ENCODE measurements at places on chromosomes 5 and 9.

DNA sequence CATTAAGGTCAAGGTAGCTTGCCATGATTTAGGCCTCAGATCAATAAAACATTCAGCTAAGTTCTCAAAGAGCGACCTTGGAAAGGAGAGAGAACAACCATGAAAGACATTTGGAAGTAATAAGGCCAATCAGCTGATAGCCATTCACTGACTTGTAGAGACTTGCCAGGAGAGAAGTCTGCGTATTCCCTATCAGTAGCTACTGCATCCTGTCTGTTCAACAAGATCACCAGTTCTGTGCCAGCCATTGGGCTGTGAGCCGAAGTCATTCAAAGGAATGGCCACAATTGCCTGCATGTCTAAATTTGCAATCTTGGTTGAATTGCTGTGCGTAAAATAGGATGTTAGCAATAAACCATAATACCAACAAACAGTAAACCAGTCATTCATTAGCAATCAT lies 219.8 kb downstream of the FBXL7 start:
- DNase-seq, result no peak
- no peak overlapping the region for H3K27ac ChIP-seq
- no peak overlapping the region for H3K4me3 ChIP-seq

- peaks cover 47% of the 10 kb centered on the region for H3K4me1 ChIP-seq
- H3K36me3 ChIP-seq, result peaks cover 8% of the 10 kb centered on the region
- no peaks in the 10 kb centered on the region for H3K27me3 ChIP-seq
- H3K4me3 ChIP-seq, result peak overlapping the region; percentile 71
- peak overlapping the region; percentile 97 for H3K27ac ChIP-seq
- peak; percentile 86 for DNase-seq
These were observed 84.4 kb upstream of the SPIN1 start for GRCh38 chr9:88303721-88304451.

GRCh38 chr9:106575823-106576222 lies 287.1 kb upstream of the ZNF462 start:
- DNase-seq, result no peak
- no peaks in the 10 kb centered on the region for H3K4me1 ChIP-seq
- H3K4me3 ChIP-seq, result no peak overlapping the region

DNA sequence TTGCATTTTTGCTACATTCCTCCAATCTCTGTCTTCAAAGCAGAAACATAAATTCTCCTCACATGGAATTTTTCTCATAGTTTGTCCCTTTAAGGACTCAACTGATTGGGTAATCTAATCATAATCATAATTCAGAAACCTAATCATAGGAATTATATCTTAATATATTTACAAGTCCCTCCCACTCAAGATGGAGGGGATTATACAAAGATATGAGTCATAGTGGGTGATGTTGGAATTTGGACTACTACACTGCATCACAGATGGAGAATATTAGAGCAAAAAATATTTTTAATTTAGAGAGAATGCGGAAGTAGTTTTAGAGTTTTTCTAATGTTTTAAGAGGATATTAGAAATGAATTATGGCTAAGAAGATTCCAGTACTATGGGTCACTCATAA lies 1034.0 kb downstream of the DTWD2 start:
- H3K36me3 ChIP-seq, result no peaks in the 10 kb centered on the region
- no peak overlapping the region for H3K4me3 ChIP-seq
- H3K27ac ChIP-seq, result no peak overlapping the region
- H3K4me1 ChIP-seq, result no peaks in the 10 kb centered on the region

- no peaks in the 10 kb centered on the region for H3K27me3 ChIP-seq
- H3K4me1 ChIP-seq, result peaks cover 11% of the 10 kb centered on the region
- H3K36me3 ChIP-seq, result peaks cover 9% of the 10 kb centered on the region
- H3K4me3 ChIP-seq, result no peak overlapping the region
- no peak for DNase-seq
- H3K27ac ChIP-seq, result no peak overlapping the region
These were observed 13.9 kb downstream of the PCDH12 start for GRCh38 chr5:141944076-141944475.

DNA sequence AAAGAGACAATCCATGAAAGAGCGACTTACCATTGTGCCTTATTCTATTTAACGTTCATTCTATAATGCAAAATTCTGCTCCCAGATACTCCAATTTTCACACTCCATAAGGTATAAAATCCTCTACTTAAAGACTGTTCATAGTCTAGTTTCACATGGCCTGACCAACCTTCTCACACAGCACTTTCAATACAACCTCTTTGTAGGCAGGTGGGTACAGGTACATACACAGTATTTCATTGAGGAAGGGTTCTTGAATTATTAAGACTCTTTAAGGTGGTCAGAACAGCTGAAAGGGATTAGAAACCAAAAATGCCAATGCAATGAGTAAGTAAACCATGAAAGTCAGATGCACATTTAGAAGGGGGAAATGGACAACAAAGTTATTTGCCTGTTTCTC lies 352.0 kb downstream of the PARP8 start:
- H3K27me3 ChIP-seq, result no peaks in the 10 kb centered on the region
- no peak overlapping the region for H3K27ac ChIP-seq
- no peaks in the 10 kb centered on the region for H3K4me1 ChIP-seq
- no peak for DNase-seq
- H3K36me3 ChIP-seq, result no peaks in the 10 kb centered on the region
- H3K4me3 ChIP-seq, result no peak overlapping the region

DNA sequence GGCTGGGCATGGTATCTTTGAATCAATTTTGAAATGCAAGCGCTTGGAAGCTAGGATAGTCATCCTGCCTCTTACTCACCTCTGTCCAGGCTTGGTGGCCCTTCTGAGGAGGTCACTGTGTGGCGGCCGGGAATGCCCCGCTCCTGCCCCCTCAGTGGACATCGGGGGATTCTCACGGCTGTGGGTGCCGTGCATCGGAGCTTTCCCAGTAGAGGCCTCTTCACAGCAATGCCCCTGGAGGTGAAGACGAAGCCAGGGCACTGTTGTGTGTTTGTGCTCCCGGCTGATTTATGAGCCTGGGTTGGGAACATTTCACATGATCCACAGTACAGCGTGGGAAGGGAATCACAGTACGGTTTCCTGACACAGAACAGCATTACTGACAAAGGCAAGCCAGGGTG lies 147.5 kb downstream of the NXNL2 start:
- H3K4me3 ChIP-seq, result no peak overlapping the region
- H3K4me1 ChIP-seq, result no peaks in the 10 kb centered on the region

DNA sequence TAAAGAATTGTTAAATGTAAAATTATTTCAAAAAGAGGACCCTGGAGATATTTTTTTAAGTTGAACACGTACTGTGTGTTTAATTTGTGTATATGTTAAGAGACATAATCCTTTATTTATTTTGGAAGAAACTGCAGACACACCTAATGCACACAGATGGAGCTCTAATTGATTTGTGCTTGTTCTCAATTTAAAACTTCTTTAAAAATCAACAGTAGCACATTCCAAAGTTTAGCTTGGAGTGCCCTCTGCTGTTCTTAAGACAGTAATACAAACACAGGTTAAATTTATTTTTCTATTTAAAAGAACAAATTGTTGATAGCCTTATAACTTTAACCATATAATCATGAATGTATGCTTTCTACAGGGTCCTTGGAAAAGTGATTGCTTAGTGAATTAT lies 277.6 kb upstream of the ADAMTS16 start:
- no peak overlapping the region for H3K27ac ChIP-seq
- no peak for DNase-seq
- no peaks in the 10 kb centered on the region for H3K27me3 ChIP-seq
- no peaks in the 10 kb centered on the region for H3K4me1 ChIP-seq
- no peaks in the 10 kb centered on the region for H3K36me3 ChIP-seq

- H3K36me3 ChIP-seq, result no peaks in the 10 kb centered on the region
- no peaks in the 10 kb centered on the region for H3K4me1 ChIP-seq
- H3K27ac ChIP-seq, result no peak overlapping the region
- no peak for DNase-seq
These were observed 51.6 kb upstream of the LIFR start for GRCh38 chr5:38607930-38608564.

DNA sequence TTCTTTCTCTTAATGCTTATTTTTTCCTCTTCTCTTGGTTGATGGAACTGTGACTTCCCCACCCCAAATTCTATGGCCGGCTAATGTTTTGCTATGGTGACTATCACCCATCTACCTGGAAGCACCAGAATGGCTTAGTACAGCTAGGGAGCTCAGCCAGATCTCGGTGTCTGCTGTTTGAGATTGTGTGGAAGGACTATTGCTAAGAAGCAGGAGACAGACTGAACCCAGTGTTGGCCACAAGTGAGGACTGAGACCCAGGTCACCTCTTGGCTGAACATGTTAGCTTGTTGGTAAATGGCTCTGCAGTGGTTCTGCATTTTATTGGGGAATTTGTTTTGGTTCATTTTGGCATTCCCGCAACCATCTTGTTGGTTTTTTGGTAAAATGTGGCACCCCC lies 2.7 kb downstream of the PRRC2B start:
- DNase-seq, result no peak
- peaks cover 76% of the 10 kb centered on the region for H3K4me1 ChIP-seq
- H3K27me3 ChIP-seq, result peaks cover under 1% of the 10 kb centered on the region
- H3K27ac ChIP-seq, result peak overlapping the region; percentile 72
- H3K4me3 ChIP-seq, result peak overlapping the region; percentile 97

DNA sequence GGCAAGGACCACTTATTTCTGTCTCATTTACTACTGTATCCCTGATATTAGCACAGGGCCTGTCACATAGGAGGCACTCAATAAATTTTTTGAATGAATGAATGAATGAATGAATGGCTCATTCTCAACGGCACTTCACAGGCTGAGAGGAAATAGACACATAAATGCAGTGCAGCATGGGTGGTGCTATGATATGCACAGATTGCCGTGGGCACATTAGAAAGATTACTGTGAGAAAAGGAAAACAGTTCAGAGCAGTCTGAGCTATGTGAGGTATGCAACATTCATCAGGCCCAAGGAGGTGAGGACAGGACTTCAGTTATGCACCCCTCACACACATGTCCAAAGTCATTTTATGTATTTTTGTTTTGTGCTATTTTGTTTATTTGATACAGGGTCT lies 6.4 kb upstream of the NOL6 start:
- H3K36me3 ChIP-seq, result no peaks in the 10 kb centered on the region
- H3K4me3 ChIP-seq, result no peak overlapping the region
- peaks cover under 1% of the 10 kb centered on the region for H3K27me3 ChIP-seq

DNA sequence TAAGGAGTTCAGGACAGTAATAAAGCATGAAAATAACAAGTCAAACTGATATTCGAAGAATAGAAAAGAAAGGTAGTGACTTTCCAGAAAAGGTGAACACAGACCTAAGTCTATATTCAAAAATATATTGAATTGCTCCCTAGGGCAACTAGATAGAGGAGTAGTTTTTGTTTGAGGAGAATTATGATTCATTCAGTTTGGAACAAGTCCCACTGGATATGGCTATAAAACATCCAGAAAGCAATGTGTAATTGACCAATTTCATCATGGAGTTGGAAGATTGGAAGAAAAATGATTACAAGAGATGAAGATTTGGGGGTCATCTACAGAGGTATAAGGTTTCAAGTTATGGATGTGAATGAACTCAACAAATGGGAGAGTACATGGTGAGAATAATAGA lies 117.5 kb upstream of the ZNF462 start:
- H3K36me3 ChIP-seq, result no peaks in the 10 kb centered on the region
- H3K4me1 ChIP-seq, result no peaks in the 10 kb centered on the region
- H3K27me3 ChIP-seq, result no peaks in the 10 kb centered on the region
- H3K4me3 ChIP-seq, result no peak overlapping the region
- DNase-seq, result no peak

DNA sequence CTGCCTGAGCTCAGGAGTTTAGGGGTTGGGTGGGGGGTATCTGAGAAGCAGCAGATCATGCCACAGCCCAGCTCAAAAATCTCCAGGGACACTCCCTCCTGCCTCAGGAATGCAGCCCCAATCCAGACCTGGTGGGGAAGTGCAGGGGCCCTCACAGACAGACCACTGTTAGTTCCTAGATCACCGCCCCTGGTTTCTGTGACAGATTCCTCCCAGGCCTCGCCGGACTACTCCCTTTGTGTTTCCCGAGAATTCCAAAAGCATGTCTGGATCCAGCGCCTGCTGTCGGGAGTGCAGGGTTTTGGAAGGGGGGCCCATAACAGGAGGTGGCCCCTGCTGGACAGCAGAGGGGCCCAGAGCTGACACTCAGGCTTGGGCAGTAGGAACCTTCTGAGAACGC lies 74.5 kb downstream of the CTSL start:
- no peak overlapping the region for H3K27ac ChIP-seq
- H3K27me3 ChIP-seq, result peaks cover 3% of the 10 kb centered on the region
- H3K4me1 ChIP-seq, result no peaks in the 10 kb centered on the region
- no peak overlapping the region for H3K4me3 ChIP-seq

GRCh38 chr5:147509710-147510651 lies at the start of gene DPYSL3:
DPYSL3 (minus strand) TSS chr5:147510068; CDS start chr5:147509858, 210 bp downstream.
- no peak for DNase-seq
- H3K4me3 ChIP-seq, result peak within 1 kb of the TSS; percentile 42
- H3K27me3 ChIP-seq, result peaks cover 35% of the 10 kb centered on the region
- peaks cover 9% of the 10 kb centered on the region for H3K4me1 ChIP-seq

GRCh38 chr5:173689737-173690360 lies 73.4 kb upstream of the BOD1 start:
- no peaks in the 10 kb centered on the region for H3K27me3 ChIP-seq
- no peak for DNase-seq
- no peak overlapping the region for H3K4me3 ChIP-seq
- peaks cover 6% of the 10 kb centered on the region for H3K4me1 ChIP-seq
- H3K27ac ChIP-seq, result no peak overlapping the region

- no peaks in the 10 kb centered on the region for H3K36me3 ChIP-seq
- H3K4me1 ChIP-seq, result no peaks in the 10 kb centered on the region
- H3K27me3 ChIP-seq, result peaks cover 2% of the 10 kb centered on the region
- no peak overlapping the region for H3K4me3 ChIP-seq
These were observed 18.1 kb downstream of the OLFML2A start for GRCh38 chr9:124794902-124795491.

DNA sequence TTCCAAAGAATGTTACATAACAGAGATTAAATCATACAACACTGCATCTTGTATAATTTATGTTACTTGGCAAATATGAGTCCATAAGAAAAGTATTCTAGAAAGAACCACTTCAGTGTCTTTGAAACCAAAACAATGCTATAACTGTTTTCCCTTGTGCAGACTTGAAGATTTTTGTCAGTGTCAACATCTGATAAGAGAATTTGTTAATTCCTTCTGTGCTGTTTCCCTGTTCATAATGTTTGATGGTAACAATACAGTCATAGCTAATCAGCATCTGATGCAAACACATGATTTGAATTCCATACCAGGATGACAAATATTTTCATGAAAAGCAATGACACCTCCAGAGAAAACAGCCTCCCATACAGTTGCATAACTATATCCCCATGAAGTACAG lies 306.8 kb downstream of the SEMA5A start:
- H3K27ac ChIP-seq, result no peak overlapping the region
- H3K4me3 ChIP-seq, result no peak overlapping the region
- no peak for DNase-seq
- H3K36me3 ChIP-seq, result no peaks in the 10 kb centered on the region
- H3K27me3 ChIP-seq, result no peaks in the 10 kb centered on the region

DNA sequence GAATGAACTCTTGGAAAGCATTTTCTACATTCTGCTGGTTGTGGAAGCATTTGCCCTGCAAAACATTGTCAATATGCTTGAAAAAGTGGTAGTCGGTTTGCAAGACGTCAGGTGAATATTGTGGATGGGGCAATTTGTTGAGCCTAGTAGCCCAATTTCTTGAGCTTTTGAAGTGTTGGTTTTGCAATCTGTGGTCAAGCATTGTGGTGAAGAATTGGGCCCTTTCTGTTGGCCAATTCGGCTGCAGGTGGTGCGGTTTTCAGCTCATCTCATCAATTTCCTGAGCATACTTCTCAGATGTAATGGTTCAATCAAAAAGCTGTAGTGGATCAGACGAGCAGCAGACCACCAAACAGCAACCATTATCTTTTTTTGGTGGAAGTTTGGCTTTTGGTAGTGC lies 426.8 kb upstream of the CDH9 start:
- no peak overlapping the region for H3K27ac ChIP-seq
- no peak for DNase-seq
- H3K4me3 ChIP-seq, result no peak overlapping the region
- no peaks in the 10 kb centered on the region for H3K27me3 ChIP-seq

Data from activated CD8-positive, alpha-beta T cell treated with anti-CD3 and anti-CD28 coated beads, Interleukin-2, amount 10 ng/mL, durations not matched to agents 7 days and 5 days (primary cell).